ENCODE measurements at places on chromosomes 3 and 15. TPM values are rescaled to one million over a fixed set of nuclear protein-coding genes. Genes with fewer than 3 reads are reported as not detected.

DNA sequence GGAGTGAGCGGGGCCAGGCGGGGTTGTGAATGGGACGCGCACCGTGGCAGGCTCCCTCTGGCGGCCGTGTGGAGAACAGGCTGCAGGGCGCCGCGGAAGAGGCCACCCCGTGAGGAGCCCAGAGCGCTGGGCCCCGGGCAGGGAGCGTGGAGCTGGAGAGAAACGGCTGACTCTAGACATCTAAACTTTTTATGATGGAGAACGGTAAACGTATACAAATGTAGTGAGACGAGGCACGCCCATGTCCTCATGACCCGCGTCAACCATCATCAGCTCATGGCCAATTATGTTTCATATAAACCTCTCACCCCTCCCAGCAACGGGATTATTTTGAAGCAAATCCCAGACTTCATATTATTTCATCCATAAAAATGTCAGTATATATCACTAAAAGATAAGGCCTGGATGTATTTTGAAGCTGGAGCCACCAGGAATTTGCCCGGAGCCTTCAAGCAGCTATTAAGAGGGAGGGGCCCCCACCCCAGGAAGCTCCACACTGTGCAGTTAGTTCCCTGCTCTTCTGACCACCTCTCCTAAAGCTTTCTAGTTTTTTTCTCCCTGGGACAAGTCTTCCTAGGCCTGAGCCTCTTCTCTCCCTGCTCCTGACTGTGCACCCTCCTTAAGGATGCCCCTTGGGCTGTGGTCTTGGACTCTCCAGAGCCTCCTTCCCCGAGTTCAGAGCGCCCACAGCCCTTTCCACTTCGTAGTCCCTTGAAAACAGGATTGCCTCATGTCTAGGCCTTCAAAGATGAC lies 149.5 kb downstream of the SMAD6 start:
- DNase-seq: no peak

The AP3B2 gene
- total RNA-seq: not detected

DNA sequence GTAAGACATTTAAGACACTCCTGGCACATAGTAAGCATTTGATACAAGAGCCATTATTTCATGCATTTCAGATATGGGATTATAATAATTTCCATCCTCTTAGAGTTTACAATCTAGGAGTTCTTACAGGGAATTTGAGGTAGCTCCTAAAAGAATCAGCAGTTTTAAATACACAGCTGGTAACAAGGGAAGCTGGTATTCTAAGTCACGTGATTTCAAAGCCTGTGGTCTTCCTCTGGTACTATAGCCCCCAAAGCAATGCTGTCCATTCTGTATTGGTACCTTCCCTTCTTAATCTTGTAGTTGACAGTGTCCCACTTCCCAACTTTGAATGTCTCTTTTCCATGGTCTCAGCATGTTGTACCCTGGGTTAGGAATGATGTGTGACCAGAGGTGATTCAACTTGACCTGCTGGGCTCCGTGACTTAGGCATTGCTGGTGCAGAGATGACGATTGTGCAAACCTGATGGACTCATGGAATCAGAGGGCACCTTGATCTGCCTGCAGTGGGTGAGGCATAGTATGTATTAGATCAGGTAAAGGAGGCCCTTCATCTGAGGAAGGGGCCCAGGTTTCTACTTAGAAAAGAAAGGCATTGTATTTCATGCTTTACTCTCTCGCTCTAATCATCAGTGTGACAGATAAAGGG lies 122.9 kb downstream of the AKAP13 start:
- DNase-seq: no peak

DNA sequence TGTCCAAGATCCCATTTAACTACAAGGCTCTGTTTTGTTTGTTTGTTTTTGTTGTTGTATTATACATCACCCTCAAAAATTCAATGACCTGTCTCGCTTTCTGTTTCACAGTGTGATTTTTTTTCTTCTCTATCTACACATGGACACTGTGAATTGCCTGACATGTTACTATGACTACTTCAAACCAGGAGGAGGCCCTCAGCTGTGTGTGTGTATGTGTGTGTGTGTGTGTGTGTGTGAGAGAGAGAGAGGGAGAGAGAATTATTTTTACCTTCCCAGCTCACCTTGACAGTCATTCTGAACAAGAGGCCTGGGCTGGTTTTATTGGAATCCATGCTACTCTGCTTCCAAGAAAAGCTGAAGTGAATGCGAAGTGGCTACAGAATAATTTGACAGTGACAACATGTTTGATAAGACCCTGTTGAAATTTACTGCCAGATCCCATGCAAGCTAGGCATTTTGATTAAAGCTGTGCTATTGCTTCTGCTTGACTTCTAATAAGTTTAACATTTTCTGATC lies 841.4 kb downstream of the NSUN3 start:
- no peak for DNase-seq

DNA sequence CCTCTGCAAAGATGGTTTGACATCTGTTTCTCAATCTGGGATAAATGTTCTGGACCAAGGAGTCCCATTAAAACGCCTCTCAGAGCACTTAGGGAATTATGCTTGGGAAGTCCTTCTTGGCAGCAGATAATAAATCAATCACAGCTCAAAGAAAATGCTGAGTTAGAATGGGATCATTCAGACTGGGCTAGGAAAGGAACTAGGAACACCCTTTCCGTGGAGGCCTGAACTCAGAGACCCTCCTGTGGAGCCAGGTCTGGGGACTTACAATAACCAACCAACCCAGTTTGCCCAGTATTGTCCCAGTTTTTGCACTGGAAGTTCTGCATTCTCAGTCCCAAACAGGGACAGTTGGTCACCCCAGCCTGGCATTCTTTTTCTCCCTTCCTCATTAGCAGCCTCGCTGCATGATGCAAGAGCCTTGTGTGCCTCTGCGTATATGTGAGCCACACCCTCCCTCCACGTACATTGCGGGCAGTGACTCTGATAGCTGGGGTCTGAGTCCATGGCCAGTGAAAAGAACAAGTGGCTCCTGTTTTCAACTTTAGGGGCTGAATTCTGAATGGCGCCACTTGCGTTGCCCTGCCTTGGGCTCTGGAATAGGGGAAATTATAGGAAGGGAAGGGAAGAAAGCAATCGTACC lies 88.7 kb downstream of the SEMA5B start:
- DNase-seq: no peak
